Stimulated activated CD8-positive, alpha-beta memory T cell treated with anti-CD3 and anti-CD28 coated beads, Interleukin-7, amount 100 ng/mL, for 1 hour (primary cell): ENCODE measurements at places on chromosomes 1 and 21.

- DNase-seq, result no peak
Measured at GRCh38 chr1:77438236-77438913, 156.6 kb downstream of the AK5 start.

- no peak for DNase-seq
Measured at GRCh38 chr1:246338098-246338497, 169.0 kb downstream of the SMYD3 start.

GRCh38 chr1:234871710-234872271 lies 256.8 kb downstream of the TOMM20 start:
- DNase-seq, result no peak

GRCh38 chr1:118744420-118744819 lies 243.7 kb downstream of the TBX15 start:
- no peak for DNase-seq

GRCh38 chr1:163842571-163842970 lies 520.8 kb downstream of the NUF2 start:
- no peak for DNase-seq

DNA sequence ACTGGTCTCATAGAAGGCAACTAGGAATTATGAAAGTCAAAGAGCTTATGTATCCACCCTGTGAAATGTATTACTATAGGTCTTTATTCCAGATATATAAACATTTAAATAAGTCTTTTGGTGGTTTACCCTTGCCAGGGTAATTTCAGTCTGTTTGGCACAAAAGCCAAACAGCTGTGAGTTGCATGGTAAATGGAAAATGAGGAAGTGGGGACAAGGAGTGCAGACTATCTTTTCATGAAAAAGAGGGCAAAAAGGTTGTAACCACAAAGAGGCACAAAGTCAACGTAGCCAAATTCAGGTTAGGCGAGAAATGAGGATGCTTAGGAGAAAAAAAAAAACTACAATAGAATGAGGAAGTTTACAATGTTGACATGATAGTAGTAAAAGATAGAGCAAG lies 492.3 kb upstream of the PRMT6 start:
- no peak for DNase-seq

- DNase-seq, result no peak
Measured at GRCh38 chr1:58460469-58460868, 86.1 kb downstream of the OMA1 start.

GRCh38 chr1:201275253-201275666 lies 8.0 kb upstream of the PKP1 start:
- DNase-seq, result no peak

- DNase-seq, result no peak
Measured at GRCh38 chr1:3463013-3463385, 8.5 kb downstream of the ARHGEF16 start.

GRCh38 chr1:93581917-93582850 lies 99.5 kb downstream of the BCAR3 start:
- no peak for DNase-seq
